ENCODE measurements at places on chromosomes 1 and 21. TPM values are rescaled to one million over a fixed set of nuclear protein-coding genes. Genes with fewer than 3 reads are reported as not detected.

DNA sequence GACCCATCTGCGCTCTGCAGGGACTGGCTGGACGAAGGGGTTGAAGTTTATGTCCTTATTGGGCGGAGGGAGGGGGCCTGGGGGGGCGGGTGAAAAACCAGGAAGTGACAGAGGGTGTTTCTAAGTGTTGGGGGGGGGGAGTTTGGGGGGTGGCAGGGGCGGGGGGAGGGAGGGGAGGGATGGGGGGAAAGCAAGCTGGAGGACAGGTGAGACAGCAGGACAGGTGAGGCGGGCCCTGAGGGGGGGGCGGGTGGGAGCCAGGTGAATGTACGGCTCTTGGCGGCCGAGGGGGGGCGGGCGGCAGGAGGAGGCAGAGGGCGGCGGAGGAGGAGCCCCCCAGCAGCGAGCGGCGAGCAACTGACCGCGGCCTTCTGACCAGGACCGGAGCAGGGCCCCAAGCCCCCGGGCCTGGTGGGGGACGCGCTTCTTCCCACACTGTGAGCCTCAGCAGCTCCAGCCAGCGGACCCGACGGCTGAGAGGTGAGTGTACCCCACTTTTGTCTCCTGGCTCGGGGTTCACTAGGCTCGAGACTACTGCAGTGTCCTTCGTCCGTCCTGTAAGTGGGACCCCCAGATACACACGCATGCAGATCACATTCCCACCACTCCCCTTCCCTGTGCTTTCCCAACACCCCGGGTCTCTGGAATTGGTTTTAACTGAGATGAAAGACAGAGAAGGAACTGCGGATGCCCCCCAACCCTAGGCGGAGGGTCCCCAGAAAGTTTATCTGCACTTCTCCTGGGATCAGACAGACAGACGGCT, at the start of gene ZBTB7B:
TSS of gene ZBTB7B (plus strand) at position 339 of the 763 bp plus-strand sequence. CDS start 11,859 bp downstream, outside the sequence.
- peak; percentile 95 for DNase-seq

DNA sequence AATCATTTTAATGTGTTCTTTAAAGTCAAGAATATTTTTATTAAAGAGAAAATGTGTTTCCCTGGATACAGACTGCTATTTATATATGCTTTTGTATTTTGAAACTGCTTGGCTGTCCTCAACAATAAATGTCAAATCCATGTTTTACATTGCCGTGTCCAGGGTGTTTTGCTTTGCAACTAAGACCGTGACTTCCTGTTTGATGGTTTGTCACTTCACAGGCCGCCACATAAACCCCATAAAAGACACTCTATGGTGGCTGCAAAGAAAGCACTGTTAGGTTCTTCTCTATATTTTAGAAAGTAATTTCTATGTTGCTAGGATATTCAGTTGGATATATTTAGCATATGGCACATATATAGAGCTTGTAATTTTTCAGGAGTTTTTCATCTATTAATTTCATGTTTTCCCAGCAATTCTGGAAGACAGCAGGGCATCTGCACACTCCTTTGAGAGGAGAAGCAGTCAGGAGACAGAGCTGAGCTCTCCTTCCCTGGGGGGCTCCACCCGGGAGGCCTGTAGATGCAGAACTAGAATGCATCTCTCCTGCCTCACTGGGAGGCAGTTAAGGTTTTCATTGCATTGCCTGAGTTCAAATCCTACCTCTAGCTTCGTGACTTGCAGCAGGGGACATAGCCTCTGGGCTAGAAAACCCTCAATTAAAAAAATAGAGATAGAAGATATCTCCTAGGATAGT, 33.1 kb downstream of the PRDM2 start:
- peak; percentile 44 for DNase-seq

GRCh38 chr21:39386194-39386593, 37.3 kb upstream of the HMGN1 start:
- no peak for DNase-seq

GRCh38 chr1:1616045-1616790, 918 bp downstream of the MIB2 start:
- peak; percentile 99 for DNase-seq

DNA sequence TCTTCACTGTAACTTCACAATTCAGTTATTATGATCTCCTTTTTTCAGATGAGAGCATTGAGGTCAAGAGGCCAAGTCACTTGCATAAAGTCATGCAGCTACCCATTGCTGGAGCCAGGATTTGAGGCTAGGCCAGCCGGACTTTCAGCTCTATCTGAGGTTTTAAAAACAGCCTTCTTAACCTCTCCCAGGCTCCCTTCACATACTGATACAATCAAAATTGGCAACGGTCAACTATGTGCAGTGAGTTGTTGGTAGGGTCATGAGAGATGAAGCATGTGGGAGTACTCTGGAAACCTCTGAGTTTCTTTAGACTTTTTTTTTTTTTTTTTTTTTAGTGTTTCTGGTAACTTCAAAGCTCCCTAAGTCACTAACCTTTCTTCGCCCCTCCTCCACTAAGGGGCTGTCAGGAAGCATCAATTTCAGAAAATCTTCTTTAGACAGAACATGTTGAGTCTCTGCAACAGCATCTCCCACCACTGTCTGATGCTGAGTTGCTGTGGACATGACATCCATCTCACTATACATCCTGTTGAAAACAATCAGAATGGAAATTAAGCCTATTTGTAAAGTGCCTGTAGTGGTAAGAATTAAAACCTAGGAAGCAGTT, 201.8 kb downstream of the SIPA1L2 start:
- no peak for DNase-seq

ARHGEF16 gene
- not detected for total RNA-seq

TRAF5 gene
- 15.9 TPM for total RNA-seq

KPNA6 gene
- 64.8 TPM for total RNA-seq

MAD2L2 gene
- 22.7 TPM for total RNA-seq

ACTL8 gene
- total RNA-seq: not detected

SPRR1B gene
- not detected for total RNA-seq

FAM163A gene
- total RNA-seq: not detected

SERBP1 gene
- 152 TPM for total RNA-seq
